ENCODE measurements at places on chromosomes 7 and 10. TPM values are rescaled to one million over a fixed set of nuclear protein-coding genes. Genes with fewer than 3 reads are reported as not detected.

Gene RASSF4
- 0.22 TPM for total RNA-seq

Gene STEAP1B
- not detected for total RNA-seq

Gene TRPV6
- 0.30 TPM for total RNA-seq

Gene TUBGCP2
- 96.2 TPM for total RNA-seq

Gene IDI2
- not detected for total RNA-seq

Gene STRIP2
- 18.3 TPM for total RNA-seq

Gene MKI67
- 81.4 TPM for total RNA-seq

Gene SPDYE9
- total RNA-seq, result not detected

DNA sequence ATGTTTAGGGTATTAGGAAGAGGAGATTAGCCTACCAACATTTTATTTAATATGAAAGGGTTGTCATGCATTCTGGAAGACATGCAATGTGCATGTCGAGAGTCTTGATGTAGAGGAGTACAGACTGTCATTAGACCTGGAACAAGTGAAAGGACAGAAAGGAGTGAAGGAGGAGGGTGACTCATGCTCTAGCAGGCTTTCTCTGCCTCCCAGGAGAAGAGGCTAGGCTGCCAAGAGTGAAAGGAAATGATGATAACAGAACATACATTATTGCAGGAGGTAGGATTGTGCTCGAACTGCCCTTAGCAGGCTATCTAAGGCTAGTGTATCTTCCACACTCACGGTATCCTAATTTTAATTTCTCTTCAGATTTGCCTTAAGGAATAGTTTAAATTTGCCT is 228.8 kb downstream of the EXOC4 start:
- H3K27me3 ChIP-seq, result no peaks in the 10 kb centered on the region
- peaks cover 25% of the 10 kb centered on the region for H3K4me1 ChIP-seq
- DNase-seq, result peak; percentile 82
- peaks cover 42% of the 10 kb centered on the region for H3K36me3 ChIP-seq
- H3K4me3 ChIP-seq, result no peak overlapping the region

- DNase-seq, result no peak
- H3K4me3 ChIP-seq, result no peak overlapping the region
- no peaks in the 10 kb centered on the region for H3K4me1 ChIP-seq
- no peak overlapping the region for H3K27ac ChIP-seq
Observed at GRCh38 chr10:103593022-103593570, 99.6 kb downstream of the NEURL1 start.

- no peak overlapping the region for H3K4me3 ChIP-seq
- H3K27ac ChIP-seq, result no peak overlapping the region
- no peaks in the 10 kb centered on the region for H3K4me1 ChIP-seq
- H3K27me3 ChIP-seq, result no peaks in the 10 kb centered on the region
- no peaks in the 10 kb centered on the region for H3K36me3 ChIP-seq
Observed at GRCh38 chr7:5083311-5083711, 37.7 kb downstream of the RBAK start.

GRCh38 chr10:89567576-89568245 is 32.3 kb upstream of the SLC16A12 start:
- H3K4me1 ChIP-seq, result peaks cover 6% of the 10 kb centered on the region
- no peaks in the 10 kb centered on the region for H3K36me3 ChIP-seq
- no peak overlapping the region for H3K27ac ChIP-seq
- H3K27me3 ChIP-seq, result no peaks in the 10 kb centered on the region
- no peak for DNase-seq
- no peak overlapping the region for H3K4me3 ChIP-seq

DNA sequence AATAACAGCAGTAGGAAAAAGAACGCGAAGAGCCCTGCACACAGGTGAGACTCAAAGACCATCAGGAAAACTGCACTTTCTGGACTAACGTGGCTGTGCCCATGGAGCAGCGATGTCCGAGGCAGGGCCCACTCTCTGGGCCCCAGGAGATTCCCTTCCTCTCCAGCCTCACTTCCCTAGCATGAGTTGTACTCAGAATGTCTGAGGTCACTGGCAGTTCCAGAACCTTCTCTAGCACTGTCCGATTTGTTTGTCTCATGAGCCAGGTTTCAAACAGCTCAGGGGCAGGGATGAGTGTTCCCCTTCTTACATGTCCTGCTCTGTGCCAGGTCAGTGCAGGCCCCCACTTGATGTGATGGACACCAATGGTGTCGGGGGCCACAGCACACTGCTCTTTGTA is 484.2 kb downstream of the PTPRN2 start:
- DNase-seq, result no peak
- H3K27me3 ChIP-seq, result no peaks in the 10 kb centered on the region
- H3K4me1 ChIP-seq, result no peaks in the 10 kb centered on the region
- no peak overlapping the region for H3K27ac ChIP-seq
- H3K4me3 ChIP-seq, result no peak overlapping the region

DNA sequence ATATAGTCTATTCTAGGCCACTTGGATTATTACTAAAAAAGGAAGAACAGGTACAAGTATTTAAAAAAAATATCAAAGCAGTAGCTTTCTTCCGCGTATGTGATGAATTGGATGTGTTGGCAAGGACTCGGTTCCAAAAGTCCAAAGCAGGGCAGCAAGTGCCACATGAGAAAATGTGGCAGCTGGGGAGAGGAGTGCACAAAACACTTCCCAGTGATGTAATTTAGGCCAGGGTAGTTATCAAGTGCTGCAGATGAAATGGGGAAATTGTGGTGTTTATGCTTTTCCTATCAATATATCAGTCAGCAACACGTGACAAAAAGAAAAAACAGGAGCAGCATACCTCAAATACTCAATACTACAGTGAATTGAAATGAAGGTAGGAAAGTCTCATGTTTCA is 7.0 kb downstream of the RHOBTB1 start:
- H3K36me3 ChIP-seq, result no peaks in the 10 kb centered on the region
- no peak for DNase-seq
- H3K4me3 ChIP-seq, result no peak overlapping the region
- no peaks in the 10 kb centered on the region for H3K4me1 ChIP-seq
- H3K27me3 ChIP-seq, result no peaks in the 10 kb centered on the region
- H3K27ac ChIP-seq, result no peak overlapping the region

DNA sequence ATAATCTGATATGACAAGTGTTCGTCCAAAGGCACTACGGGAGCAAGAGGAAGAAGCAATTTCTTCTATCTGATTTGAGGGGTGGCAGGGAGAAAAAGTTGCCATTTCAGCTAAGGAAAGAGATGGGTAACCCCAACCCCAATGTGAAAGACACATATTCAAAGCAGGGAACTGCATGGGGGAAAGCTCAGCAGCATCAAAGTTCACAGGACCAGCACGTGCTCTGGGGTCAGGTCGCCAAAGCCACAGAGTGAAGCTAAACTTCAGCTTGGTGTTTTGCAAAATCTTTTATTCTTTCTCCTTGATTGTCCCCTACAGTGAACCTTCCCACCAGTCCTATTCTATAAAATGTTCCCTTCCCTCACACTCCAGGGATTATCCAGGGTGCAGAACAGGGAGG is 112.8 kb upstream of the PPP2R2D start:
- H3K36me3 ChIP-seq, result no peaks in the 10 kb centered on the region
- H3K4me3 ChIP-seq, result no peak overlapping the region
- no peak overlapping the region for H3K27ac ChIP-seq
- no peak for DNase-seq

- H3K36me3 ChIP-seq, result peaks cover 20% of the 10 kb centered on the region
- H3K4me1 ChIP-seq, result peaks cover 24% of the 10 kb centered on the region
- H3K27me3 ChIP-seq, result no peaks in the 10 kb centered on the region
- H3K4me3 ChIP-seq, result no peak overlapping the region
- DNase-seq, result no peak
Observed at GRCh38 chr7:137975221-137975620, 26.7 kb downstream of the CREB3L2 start.

DNA sequence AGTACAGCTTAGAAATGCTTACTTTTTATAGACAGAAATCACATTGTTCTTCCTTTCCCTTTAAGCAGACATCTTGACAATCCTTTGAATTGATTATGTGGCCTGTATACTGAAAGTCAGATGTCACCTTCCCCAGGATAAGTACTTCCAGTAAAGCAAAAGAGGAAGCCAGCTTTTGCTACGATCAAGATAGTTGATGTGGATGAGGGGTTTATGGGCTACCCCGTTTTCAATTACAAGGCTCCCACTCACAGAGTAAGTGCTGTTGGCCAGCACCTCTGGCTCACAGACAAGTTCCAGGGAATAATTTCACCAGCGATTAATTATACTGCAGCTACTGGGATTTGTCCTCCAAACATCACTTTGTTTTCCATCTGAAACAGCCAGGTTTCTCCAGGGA is 95.1 kb upstream of the SAMD8 start:
- H3K4me1 ChIP-seq, result no peaks in the 10 kb centered on the region
- peaks cover 38% of the 10 kb centered on the region for H3K36me3 ChIP-seq
- no peak overlapping the region for H3K27ac ChIP-seq
- no peak overlapping the region for H3K4me3 ChIP-seq
- no peaks in the 10 kb centered on the region for H3K27me3 ChIP-seq
